Anterior cingulate cortex (tissue), 58 donors: ENCODE measurements at places on chromosomes 11 and 22.

DNA sequence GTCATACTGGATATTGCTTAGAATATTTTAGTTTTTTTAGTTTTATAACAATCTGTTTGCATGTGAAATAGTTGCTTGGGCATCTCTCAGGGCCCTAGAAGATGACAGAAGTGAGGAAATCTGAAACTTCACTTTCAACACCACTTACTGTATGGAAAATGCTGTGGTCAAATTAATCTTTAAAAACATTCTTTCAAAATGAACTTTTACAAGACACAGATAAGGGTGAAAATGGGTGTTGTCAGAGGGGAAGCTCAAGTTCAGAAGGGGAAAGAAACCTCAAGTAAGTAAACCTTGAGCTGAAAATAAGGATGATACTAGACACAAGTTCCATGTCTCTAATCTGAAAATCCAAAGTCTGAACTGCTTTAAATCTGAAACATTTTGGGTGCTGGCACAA lies 1840.1 kb upstream of the RAG2 start:
- no peak for DNase-seq

DNA sequence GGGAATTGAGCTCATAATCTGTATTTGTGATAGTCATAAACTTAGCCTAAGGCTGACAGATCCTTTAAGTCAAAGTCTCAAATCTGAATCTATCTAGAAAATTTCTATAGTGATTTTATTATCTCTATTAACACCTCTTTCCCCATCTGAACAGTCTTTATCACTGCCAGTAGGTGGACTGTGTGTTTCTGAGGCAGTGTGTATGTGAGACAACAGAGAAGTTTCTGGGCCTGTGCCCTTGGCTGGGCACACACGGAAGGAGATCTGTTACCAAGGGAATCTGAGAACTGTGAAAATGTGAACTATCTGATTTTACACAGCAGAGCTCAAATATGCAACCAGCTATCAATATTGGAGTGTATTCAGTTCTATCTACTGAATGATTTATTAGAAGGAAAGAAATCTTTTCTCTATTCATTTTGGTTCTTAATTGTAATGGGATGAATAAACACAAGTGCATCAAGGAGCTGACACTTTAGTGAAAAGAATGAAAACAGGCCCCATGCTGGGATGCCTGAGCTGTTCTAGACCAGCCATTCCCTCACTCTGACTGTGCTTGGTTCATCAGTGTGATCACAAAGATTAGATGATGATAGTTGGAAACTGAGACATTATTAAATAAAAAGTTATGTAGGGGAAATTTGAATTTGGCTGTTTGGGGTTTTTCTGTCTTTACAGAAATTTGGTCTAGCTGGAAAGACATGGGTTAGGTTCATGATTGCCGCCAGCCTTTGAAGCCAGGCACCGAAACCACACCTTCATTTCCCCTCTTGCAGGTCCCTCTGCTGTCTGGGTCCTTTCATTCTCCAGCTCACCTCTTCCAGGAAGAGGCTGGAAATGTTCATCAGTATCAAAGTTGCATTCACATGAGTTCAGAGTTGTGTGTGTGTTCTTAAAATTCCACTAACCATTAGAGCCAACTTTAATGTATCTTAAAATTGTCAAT lies 68.1 kb downstream of the LIF start:
- DNase-seq = no peak

- DNase-seq = no peak
These were observed 48.2 kb downstream of the ST3GAL4 start for GRCh38 chr11:126403658-126404057.

DNA sequence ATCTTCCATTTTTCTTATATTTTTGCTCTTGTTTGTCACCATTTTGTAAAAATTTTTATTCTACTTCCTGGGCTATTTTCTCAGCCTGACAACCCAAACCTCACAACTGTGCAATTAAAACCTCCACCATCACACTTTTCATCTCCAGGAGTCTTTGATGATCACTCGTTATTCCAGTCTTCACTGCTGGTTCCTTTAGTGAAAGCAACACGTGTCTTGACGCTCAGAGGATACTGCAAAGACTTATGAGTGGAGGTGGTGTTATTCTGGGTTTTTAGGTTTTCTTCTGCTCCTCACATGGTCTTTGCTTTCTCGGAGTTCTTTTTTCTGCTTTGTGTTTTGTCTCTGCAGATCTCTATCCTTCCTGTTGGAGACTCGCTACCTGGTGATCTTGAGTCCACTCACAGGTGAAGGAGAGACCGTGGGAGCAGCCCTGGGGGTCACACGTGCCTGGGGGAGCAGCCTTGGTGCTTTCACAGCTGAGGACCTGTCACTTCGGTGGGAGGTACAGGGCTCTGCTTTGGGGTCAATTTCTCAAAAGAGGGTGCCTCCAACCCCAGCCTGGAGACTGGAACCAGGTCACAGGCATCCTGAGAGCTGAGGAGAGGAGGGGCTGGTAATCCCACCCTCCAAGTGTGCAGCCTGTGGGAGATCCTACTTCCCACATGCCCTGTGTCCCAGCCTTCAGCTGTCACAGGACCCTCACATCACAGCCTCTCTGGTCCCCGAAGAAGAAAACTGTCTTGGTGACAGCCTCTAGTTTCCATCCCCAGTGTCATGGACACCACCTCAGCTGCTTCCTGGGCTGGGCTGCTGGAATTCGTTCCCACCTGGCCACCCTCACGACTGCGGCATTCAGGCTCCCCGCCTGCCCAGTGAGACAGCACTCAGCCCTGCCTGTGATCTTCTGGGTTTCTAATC lies 11.0 kb downstream of the SULT4A1 start:
- DNase-seq = no peak

DNA sequence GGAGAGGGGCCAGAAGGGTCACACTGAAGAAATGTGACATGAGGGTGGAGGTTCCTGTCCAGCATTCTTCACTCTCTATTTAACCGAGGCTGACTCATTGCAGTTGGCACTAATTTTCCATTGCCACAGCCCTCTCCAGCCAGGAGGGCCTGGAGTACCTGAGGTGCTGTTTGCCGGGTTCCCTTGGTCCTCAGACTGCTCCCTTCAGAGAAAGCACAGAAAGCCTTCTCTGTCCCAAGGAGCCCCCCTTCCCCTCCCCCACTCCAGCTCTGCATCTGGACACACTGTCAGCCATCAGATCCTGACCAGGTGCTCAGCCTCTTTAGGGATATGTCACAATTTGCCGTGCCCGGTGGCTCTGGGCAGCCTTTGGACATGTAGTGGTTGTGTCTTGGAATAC lies 3.2 kb upstream of the C11orf91 start:
- no peak for DNase-seq

DNA sequence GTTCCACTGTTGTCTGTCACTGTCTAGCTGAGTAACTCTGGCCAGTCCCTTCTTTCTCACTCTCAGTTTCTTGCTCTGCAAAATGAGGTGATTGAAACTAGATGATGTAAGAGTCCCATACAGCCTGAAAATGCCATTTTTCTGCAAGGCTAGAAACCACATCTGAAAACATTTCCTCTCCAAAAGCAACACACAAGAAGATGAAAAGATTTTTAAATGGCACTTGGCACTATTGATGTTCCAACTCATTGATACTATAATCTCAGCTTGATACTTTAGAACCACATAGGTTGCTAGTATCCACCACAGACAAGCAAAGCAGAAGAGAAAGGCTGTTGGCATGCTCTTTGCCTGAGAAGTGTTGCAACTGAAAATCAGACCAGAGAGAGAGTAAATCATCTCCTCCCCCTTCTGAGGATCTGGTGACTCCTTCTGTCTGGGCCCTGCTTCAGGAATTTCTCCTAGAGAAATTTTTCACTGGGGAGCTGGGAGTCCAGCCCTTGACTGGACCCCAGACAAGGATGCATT lies 1217.9 kb downstream of the LRRC4C start:
- no peak for DNase-seq

- no peak for DNase-seq
These were observed 11.0 kb downstream of the XRRA1 start for GRCh38 chr11:74937696-74938475.

DNA sequence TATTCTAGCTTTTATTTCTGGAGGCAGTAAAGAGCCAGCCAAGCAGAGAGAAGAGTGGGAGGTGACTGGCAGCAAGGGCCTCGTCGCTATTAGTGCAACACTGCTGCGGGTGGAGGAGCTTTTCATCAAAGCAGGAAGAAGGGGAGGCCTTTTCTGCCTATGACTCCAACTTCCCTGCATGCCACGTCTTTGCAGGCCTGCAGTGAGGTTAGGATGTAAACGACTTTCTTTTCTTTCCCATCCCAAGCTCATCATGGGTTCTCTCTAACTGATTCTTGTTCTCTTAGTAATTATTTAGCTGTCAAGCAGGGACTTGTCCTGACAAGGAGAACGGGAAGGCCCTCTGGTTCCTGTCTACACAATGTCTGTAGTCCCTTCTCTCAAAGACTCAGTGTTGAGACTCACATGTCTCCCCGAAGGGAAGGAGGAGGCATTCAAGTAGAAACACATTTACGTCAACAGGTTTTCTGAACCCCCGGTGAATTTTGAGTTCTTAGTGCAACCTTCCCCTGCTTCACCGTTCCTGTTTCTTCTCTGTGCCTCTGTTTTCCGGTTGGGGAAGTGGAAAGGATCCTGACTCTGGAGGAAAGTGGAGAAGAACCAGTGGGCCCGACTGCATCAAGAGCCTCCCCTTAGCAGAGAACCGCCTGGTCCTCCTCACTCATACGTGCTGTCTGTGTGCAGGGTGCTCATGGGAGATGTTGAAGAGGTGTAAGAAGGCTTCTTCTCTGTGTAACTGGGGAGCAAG lies 56.9 kb downstream of the PACS1 start:
- DNase-seq = peak; percentile 15

DNA sequence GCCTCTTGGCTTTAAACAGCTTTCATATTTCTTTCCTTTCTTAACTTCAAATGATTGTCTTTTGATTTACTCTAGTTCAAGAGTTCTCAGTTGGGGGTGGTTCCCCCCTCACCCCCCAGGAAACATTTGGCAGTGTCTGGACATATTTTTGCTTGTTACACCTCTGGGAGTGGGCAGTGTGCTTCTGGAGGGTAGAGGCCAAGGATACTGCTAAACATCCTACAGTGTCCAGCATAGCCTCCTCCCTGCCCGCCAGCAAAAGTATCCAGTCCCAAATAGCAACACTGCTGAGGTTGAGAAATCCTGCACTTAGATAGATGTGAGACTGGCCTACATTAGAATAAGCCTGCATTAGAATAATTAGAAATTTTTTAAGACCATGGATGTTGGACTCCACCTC lies 3.2 kb downstream of the PPP6R3 start:
- DNase-seq = no peak

- no peak for DNase-seq
These were observed 668 bp downstream of the MADD start for GRCh38 chr11:47270331-47271271.

GRCh38 chr11:29321293-29322132 lies 695.3 kb downstream of the KCNA4 start:
- no peak for DNase-seq

DNA sequence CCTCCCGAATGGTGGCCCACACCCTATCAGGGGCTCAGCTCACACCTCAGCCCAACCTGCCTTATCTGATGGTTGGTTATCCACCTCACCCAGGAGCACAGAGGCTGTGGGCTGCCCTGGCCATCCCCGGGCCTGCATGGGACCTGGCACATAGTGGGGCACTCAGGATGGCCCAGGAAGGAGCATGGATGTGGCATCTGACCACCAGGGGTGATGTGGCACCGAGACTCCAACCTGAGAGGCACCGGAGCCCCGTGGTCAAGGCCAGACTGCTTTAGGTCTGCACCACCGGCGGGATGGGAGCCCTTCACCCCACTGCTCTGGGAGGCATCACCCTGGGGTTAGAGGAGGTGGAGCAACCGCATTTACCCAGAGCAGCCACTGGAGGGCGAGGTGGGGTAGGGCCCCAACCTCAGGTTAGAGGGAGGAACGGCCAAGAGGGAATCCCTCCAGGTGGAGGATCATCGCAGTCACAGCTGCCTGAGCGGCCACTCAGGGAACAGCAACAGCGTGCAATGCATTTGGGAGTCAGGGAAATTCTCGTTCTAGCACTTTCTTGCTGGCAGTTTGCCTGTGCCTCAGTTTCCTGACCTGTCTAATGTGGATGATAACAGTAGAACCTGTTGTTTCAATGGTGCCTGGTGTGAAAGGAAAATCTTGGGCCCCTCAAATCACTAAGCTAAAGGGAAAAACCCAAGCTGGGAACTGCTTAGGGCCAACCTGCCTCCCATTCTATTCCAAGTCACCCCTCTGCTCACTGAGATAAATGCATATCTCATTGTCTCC lies 52.9 kb upstream of the CARS1 start:
- DNase-seq = no peak

DNA sequence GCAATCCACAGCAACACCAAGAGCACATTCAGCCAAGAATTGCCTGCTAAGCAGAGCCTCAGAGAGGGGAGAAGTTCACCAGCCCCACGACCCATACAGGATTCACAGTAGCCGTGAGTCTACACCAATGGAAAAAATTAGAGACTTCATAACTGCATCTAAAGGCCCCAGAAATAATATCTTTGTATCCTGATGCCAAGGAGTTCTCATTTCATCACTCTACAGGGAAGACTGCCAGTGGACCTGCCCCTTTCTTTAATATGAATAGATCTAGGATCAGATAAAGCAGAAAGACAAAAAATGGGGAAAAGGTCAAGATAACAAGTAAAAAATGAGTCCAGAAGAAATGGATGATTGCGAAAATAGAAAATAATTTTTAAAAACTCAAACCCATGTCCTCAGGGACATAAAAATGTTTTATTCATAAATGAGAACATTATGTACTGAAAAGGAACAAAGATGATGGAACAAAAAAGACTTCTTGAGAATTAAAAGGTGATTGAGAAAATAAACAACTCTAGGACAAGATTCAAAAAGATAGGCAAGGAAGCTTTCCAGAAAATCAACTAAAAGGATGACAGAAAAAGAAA lies 9.5 kb downstream of the APOL3 start:
- DNase-seq = no peak

DNA sequence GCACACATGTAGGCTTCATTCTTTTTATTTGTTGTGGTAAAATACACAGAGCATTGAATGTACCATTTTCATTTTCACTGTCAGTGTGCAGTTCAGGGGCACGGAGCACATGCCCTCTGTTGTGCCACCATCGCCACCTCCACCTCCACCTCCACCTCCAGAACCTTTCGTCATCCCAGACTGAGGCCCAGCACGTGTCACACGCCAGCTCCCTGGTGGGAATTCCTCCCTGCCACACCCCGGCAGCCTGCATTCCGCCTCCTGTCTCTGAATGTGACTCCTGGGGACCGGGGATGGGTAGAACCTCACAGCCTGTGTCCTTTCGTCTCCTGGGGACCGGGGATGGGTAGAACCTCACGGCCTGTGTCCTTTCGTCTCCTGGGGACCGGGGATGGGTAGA lies 10.9 kb downstream of the GRAMD4 start:
- DNase-seq = no peak

GRCh38 chr11:72871119-72871518 lies 56.9 kb downstream of the ATG16L2 start:
- DNase-seq = no peak

- no peak for DNase-seq
These were observed 38.1 kb downstream of the DIXDC1 start for GRCh38 chr11:111975076-111975806.
